ENCODE measurements at places on chromosomes 11 and 22. TPM values are rescaled to one million over a fixed set of nuclear protein-coding genes. Genes with fewer than 3 reads are reported as not detected.
A peak's percentile ranks its signal among the peaks of the same experiment; 100 is the strongest.

DNA sequence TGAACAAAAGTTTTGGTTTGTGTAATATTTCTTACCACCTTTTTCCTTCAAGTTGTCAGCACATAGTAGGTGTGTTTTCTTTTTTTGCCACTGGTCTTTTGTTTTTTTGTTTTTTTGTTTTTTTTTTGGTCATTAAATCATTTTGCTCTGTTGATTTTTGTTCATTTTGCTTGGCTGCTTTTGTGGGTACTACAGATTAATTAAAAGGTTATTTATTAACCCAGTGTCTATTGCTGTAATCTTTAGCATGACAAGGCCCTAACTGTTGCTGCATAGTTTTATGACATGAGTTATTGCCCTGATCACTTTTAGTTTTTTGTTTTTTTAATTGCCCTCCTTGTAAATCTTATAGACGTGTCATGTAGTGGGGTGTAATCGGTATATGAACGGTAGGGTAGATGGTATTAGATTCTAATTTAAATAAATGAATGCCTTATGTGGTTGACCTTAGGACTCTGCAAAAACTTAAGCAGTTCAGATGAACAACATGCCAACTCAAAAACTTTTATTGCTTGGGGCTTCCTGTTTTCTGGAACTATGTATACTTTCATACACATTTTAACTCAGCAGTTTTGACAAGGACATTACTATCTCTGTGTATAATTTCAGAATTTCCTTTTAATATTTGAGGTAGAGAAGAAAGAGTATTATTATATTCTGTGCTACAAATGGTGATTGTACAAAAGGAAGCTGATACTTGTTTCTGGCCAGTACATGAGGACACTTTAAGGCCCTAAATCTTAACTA lies 7.9 kb downstream of the EWSR1 start:
- no peak for DNase-seq

DNA sequence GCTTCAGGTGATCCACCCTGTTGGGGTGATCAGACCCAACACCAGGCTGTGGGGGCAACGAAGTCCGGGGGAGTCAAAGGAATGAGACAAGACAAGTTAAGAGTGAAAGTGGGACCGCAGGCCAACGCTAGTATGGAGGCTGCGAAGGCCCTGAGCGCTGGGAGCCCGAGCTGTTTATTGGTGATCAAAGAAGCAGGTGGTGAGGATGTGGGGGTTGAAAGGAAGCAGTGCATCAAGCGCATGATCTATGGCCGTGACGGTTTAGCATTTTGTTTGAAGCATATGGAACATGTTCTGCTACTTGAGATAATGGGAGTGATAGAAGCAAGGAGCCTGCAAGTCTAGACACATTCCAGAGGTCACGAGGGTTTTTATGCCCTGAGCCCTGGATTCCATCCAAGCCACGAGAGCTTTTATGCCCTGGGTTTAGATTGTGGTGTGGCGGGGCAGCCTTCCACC lies 49.5 kb downstream of the MCHR1 start:
- no peak for DNase-seq

DNA sequence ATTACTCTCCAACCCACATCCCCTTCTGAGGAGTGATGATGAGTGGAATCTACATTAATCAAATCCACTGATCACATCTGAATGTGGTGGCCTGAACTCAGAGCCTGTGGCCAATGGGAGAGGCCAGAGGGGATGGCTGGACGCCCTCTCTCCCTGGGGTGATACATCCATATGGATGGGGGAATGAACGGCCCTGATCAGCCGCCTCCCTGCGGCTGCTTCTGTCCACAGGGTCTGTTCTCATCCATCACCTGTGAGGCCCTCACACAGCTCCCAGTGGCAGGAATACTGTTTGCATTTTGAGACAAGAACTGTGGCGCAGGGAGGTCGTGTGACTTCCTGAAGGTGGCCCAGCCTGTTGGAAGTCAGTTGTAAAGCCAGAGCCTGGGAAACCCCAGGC lies 78.3 kb upstream of the SHISAL1 start:
- DNase-seq, result peak; percentile 49

DNA sequence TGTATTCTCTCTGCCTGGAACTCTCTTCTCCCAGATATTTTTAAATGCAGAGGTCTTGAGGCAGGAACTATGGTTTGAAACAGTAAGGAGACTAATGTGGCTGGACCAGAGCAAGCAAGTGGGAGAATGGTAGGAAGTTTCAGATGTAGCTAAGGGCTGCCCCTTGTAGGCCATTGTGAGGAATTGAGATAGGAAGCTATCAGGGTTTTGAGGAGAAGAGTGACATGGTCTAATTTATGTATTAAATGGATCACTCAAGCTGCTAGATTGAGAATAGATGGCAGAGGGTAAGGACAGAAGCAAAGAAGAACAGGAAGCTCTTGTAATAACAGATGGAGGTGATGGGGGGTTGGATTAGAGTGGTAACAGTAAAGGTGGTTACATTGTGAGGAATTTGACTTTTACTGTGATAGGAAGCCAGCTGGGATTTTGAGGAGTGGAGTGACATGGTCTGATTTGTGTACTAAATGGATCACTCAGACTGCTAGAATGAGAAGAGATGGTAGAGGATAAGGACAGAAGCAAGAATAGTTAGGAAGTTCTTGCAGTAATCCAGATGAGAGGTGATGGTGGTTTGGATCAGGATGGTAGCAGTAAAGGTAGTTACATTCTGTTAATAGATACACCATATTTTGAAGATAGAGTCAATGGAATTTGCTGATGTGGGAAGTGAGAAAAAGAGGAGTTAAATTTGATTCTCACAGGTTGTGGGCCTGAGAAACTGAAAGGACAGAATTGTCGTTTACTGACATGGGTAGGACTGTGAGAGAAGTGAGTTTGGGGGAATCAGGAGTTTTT lies 63.0 kb downstream of the HIPK3 start:
- no peak for DNase-seq

- DNase-seq, result no peak
Measured at GRCh38 chr22:30582788-30583545, 8.5 kb upstream of the GAL3ST1 start.

GRCh38 chr11:45304111-45304991 lies 18.2 kb upstream of the SYT13 start:
- DNase-seq, result peak; percentile 67

Gene PHLDA2
- 6.8 TPM for total RNA-seq

- DNase-seq, result no peak
Measured at GRCh38 chr22:43455846-43456245, 44.0 kb downstream of the MPPED1 start.

Measured in mesenteric fat pad (tissue), 1 donor.